Activated T-helper 1 cell treated with anti-CD3 and anti-CD28 coated beads, Interleukin-12 subunit alpha, Interleukin-12 subunit beta, Interleukin-2, Interleukin-4 antibody, amounts not matched to agents 30 ng/mL and 10 ng/mL and 1 ng/mL, durations not matched to agents 14 hours and 24 hours and 36 hours (primary cell): ENCODE measurements at places on chromosomes 12 and 14. TPM values are rescaled to one million over a fixed set of nuclear protein-coding genes. Genes with fewer than 3 reads are reported as not detected.

DNA sequence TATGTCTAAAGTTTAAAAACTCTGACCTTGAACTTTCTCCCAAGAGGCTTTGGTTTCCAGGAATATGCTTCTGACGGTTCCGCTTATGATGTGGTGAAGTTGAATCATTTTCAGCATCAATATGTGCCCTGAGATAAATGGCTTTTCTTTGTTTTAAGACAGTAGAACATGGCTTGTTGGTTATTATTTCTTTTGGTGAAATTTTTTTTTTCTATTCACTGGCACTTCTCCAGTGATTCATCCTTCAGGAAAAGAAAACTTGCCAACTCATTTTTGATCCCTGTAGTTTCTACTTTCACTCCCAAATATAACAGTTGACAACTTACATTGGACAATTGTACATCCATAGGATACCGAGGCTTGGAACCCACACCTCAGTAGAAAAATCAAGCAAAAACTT lies 1301.2 kb upstream of the FLRT2 start:
- H3K27me3 ChIP-seq = no peaks in the 10 kb centered on the region
- no peak overlapping the region for H3K4me3 ChIP-seq
- no peaks in the 10 kb centered on the region for H3K36me3 ChIP-seq
- DNase-seq = no peak
- no peaks in the 10 kb centered on the region for H3K4me1 ChIP-seq
- H3K27ac ChIP-seq = no peak overlapping the region

The GPR84 gene
- total RNA-seq = 2.3 and 2.4 TPM in 2 replicates

The KLRC1 gene
- 0.12 and 0.18 TPM in 2 replicates for total RNA-seq

DNA sequence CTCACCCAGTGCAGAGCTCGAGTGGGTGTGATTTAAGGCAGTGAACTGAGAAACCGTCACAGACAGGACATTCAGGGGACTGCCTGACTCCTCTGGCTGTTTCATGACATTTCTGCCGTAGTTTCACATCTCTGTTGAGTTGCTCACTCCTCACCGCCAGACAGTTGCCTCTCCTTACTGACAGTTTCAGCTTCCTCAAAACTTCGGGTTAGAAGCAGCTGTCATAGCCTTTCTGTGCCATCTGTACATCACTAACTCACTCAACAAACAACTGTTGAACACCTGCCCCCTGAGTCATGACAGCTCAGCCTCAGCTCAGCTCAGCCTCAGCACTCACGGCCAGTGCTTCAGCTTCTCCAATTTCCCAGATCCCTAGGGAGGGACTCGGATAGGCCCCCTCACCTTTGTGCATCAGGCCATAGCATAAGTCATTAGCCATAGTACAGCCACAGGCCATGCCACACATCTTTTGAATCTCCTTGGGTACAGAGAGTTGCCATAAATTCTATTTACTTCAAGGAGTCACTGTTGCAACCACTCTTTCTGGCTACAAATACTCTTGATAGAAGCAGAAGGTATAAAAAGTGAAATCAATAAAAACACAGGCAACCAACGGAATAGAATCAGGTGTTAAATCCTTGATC lies 6.2 kb upstream of the SLC15A4 start:
- H3K36me3 ChIP-seq = no peaks in the 10 kb centered on the region
- peak; percentile 38 for DNase-seq
- H3K4me3 ChIP-seq = peak overlapping the region; percentile 67
- H3K27me3 ChIP-seq = no peaks in the 10 kb centered on the region

- DNase-seq = no peak
- H3K27ac ChIP-seq = no peak overlapping the region
- H3K4me1 ChIP-seq = no peaks in the 10 kb centered on the region
- no peaks in the 10 kb centered on the region for H3K36me3 ChIP-seq
- H3K4me3 ChIP-seq = no peak overlapping the region
Observed at GRCh38 chr14:64841121-64841651, 38.5 kb downstream of the SPTB start.

The SDS gene
- total RNA-seq = not detected in 2 replicates

- no peak overlapping the region for H3K4me3 ChIP-seq
- peaks cover 10% of the 10 kb centered on the region for H3K27me3 ChIP-seq
- DNase-seq = no peak
- H3K4me1 ChIP-seq = peaks cover 27% of the 10 kb centered on the region
Observed at GRCh38 chr14:56125772-56126636, 7.8 kb downstream of the PELI2 start.

DNA sequence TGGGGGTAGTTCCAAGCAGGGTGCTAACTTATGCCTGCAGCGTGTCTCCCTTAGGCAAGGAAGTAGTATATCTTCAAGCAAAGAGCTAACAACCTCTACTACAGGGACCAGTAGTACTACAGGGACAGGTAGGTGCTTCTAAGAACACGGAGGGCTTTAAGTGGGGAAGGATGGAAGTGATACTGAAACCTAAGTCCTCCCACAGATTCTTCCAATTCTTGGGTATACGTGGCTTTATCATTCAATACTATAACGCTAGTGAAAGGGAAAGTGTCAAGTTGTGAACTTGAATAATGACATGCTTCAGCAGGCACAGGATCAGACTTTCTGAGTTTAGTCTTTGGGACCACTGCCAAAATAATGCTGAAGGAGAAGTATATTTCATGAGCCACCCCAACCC lies 241.7 kb downstream of the CEP128 start:
- DNase-seq = no peak
- no peaks in the 10 kb centered on the region for H3K36me3 ChIP-seq
- H3K27ac ChIP-seq = no peak overlapping the region
- no peaks in the 10 kb centered on the region for H3K27me3 ChIP-seq
- no peaks in the 10 kb centered on the region for H3K4me1 ChIP-seq

- H3K27ac ChIP-seq = peak overlapping the region; percentile 99
- peak; percentile 64 for DNase-seq
- H3K36me3 ChIP-seq = peaks cover 44% of the 10 kb centered on the region
- H3K4me1 ChIP-seq = peaks cover 60% of the 10 kb centered on the region
- H3K27me3 ChIP-seq = peaks cover 31% of the 10 kb centered on the region
Observed at GRCh38 chr12:47903927-47904712, 674 bp downstream of the VDR start.

DNA sequence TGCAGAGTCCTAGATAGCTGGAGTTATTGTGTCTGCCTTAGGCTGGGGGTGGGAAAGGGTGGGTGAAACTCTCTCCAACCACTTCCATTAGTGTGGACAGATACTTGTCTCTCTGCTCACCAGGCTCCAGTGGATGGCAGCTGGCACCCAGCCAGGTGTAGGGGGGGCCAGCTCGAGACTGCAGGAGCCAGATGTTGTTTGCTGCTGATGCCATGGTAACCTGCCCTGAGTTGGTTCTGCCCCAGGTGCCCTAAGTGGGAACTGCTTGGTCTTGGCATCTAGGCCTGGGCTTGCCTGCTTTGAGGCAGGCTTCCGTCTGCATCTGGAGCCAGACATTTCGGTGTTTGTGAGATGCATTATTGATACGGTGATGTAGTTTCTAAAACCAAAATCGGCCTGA lies 82.2 kb downstream of the ADCK1 start:
- no peak overlapping the region for H3K4me3 ChIP-seq
- no peaks in the 10 kb centered on the region for H3K4me1 ChIP-seq
- H3K27ac ChIP-seq = no peak overlapping the region
- DNase-seq = no peak
- peaks cover 2% of the 10 kb centered on the region for H3K36me3 ChIP-seq

DNA sequence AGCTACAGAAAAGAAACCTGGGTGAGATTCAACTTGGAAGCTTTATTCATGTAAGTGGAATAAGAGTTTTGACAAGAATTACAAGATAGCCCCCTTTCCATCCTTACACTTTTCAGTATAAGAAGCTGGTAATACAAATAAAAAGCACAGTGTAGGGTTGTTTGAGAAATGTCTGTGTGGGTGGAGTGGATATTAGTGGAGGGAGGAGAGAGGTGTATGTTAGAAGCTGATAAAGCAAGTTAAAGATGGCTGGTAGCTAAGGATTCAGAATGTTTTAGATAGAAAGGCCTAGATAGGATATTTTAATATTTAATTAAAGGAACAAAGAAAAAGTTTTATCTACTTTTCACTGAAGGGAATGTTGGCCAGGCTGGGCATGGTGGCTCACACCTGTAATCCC lies 12.5 kb downstream of the CFAP54 start:
- H3K36me3 ChIP-seq = peaks cover 9% of the 10 kb centered on the region
- H3K27me3 ChIP-seq = peaks cover 4% of the 10 kb centered on the region

GRCh38 chr12:113500782-113501311 lies 29.2 kb upstream of the LHX5 start:
- peaks cover 7% of the 10 kb centered on the region for H3K27me3 ChIP-seq
- H3K27ac ChIP-seq = no peak overlapping the region
- DNase-seq = no peak
- H3K4me1 ChIP-seq = no peaks in the 10 kb centered on the region
- H3K4me3 ChIP-seq = no peak overlapping the region

- H3K4me3 ChIP-seq = no peak overlapping the region
- H3K27ac ChIP-seq = no peak overlapping the region
- no peaks in the 10 kb centered on the region for H3K4me1 ChIP-seq
- no peaks in the 10 kb centered on the region for H3K27me3 ChIP-seq
Observed at GRCh38 chr12:105954951-105955931, 183.5 kb downstream of the NUAK1 start.

The DACT1 gene
- 1.6 and 2.3 TPM in 2 replicates for total RNA-seq

- DNase-seq = peak; percentile 14
- H3K27ac ChIP-seq = no peak overlapping the region
- H3K4me1 ChIP-seq = no peaks in the 10 kb centered on the region
- no peaks in the 10 kb centered on the region for H3K36me3 ChIP-seq
- H3K27me3 ChIP-seq = peaks cover 7% of the 10 kb centered on the region
Observed at GRCh38 chr14:23539248-23540140, 12.1 kb downstream of the ZFHX2 start.
